ENCODE measurements at places on chromosomes 16 and 17.

DNA sequence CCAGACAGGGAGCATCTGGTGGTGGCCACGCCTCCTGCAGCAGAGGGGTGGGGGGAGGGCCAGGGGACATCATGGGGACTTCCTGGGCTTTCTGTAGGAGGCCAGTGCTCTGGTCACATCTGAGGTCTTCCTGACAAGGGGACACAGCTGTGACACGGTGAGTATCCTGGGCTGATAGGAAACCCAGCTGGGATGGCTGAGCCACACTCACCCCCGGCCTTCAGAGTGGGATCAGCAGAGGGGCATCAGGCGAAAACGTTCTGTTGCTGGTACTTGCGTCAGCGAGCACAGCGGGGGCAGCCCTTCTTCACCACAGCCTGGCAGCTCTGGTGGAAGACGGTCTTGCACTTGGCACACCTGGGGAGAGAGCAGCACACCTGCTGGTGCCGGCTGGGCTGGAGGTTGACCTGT lies 122.9 kb upstream of the SMURF2 start:
- H3K36me3 ChIP-seq = no peaks in the 10 kb centered on the region
- H3K4me3 ChIP-seq = no peak overlapping the region
- no peak for DNase-seq

- no peak overlapping the region for H3K4me3 ChIP-seq
- DNase-seq = no peak
- H3K36me3 ChIP-seq = no peaks in the 10 kb centered on the region
- no peak overlapping the region for H3K27ac ChIP-seq
Measured at GRCh38 chr16:4991754-4992153, 33.6 kb downstream of the SEC14L5 start.

- no peak overlapping the region for H3K27ac ChIP-seq
- H3K36me3 ChIP-seq = no peaks in the 10 kb centered on the region
- H3K4me3 ChIP-seq = no peak overlapping the region
- no peak for DNase-seq
- H3K4me1 ChIP-seq = peaks cover 24% of the 10 kb centered on the region
Measured at GRCh38 chr16:30912794-30913412, 10.5 kb upstream of the FBXL19 start.

- no peaks in the 10 kb centered on the region for H3K4me1 ChIP-seq
- DNase-seq = peak; percentile 81
- H3K4me3 ChIP-seq = no peak overlapping the region
- H3K36me3 ChIP-seq = no peaks in the 10 kb centered on the region
Measured at GRCh38 chr16:49158029-49158642, 123.5 kb downstream of the CBLN1 start.

DNA sequence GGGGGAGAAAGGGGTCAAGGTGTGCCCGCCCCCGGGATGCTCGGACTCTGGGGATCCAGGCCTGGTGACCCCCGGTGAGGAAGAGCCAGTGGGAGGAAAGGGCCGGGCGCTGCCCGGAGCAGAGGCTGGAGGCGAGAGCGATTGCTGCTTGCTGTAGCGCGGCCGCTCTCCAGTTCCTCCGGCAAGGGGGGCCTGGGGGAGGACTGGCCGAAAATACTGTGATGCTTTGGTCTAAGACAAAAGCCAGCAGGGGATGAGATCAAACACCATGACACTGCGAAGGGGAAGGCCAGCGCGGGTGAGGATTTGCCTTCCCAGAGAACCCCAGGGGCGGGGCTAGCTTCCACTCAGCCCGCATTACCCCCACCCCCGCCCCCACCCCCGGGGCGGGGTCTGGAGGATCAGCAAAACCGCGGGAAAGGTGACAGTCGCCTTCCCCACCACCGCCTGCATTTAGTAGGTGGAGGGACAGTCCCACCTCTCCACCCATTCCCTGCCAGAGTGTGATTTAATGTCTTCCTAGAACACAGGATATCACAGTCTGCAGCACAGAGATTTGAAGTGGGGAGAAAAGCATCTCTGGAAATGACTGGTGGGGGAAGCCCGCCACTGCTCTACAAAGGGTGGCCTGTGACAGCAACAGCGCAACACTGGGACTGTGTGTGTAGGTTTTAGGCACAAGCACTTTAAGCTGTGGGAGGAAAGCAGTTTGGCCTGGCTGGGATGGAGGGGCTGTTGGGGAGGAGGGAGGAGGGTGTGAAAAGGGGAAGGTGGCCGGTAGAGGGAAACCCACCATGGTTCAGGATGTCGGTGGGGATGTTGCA lies 25.7 kb downstream of the MRC2 start:
- DNase-seq = peak; percentile 81
- H3K4me3 ChIP-seq = peak overlapping the region; percentile 75
- peaks cover 64% of the 10 kb centered on the region for H3K4me1 ChIP-seq
- H3K36me3 ChIP-seq = peaks cover 40% of the 10 kb centered on the region

DNA sequence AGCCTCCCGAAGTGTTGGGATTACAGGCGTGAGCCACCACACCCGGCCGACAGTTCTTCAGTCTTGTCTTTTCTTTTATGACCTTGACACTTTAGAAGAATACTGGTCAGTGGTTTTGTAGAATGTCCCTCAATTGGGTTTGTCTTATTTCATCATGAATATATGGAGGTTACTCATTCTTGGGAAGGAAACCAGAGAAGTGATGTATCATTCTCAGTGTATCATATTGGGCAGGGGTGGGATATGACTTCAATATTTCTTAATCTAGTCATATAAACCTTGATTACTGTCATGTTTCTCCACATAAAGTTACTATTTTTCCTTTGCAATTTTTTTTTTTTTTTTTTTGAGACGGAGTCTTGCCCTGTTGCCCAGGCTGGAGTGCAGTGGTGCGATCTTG lies 36.9 kb downstream of the SNTB2 start:
- no peak for DNase-seq
- H3K4me3 ChIP-seq = no peak overlapping the region
- H3K27ac ChIP-seq = peak overlapping the region; percentile 75
- H3K36me3 ChIP-seq = peaks cover 14% of the 10 kb centered on the region
- no peaks in the 10 kb centered on the region for H3K4me1 ChIP-seq
- no peaks in the 10 kb centered on the region for H3K27me3 ChIP-seq

GRCh38 chr17:2204393-2204792 lies 99.2 kb downstream of the SMG6 start:
- no peak overlapping the region for H3K27ac ChIP-seq
- H3K4me1 ChIP-seq = peaks cover 19% of the 10 kb centered on the region
- H3K27me3 ChIP-seq = no peaks in the 10 kb centered on the region
- H3K4me3 ChIP-seq = no peak overlapping the region
- H3K36me3 ChIP-seq = peaks cover 22% of the 10 kb centered on the region

- peaks cover 55% of the 10 kb centered on the region for H3K4me1 ChIP-seq
- peak overlapping the region; percentile 58 for H3K27ac ChIP-seq
- peaks cover 30% of the 10 kb centered on the region for H3K36me3 ChIP-seq
- H3K27me3 ChIP-seq = no peaks in the 10 kb centered on the region
- no peak for DNase-seq
Measured at GRCh38 chr17:82791532-82791931, 39.7 kb downstream of the TBCD start.

GRCh38 chr17:40724656-40725055 lies 21.1 kb upstream of the KRT24 start:
- no peak overlapping the region for H3K4me3 ChIP-seq
- H3K36me3 ChIP-seq = no peaks in the 10 kb centered on the region
- H3K4me1 ChIP-seq = no peaks in the 10 kb centered on the region
- DNase-seq = no peak

DNA sequence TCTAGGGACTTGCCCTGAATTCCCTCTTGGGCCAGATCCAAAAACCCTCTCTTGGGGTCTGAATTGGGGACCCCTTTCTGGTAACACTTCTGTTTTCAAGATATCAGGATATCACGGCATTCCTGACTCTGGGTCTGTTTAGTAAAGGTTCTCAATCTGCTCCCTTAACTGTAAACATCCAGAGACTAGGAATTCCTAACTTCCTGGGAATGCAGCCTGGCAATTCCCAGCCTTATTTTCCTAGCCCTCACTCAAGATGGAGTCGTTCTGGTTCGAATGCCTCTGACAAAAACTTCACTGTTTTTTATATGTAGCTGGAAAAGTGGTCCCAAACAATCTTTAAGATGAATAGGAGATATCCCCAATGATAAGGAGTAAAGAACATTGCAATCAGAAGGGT lies 141.6 kb upstream of the XYLT1 start:
- peaks cover under 1% of the 10 kb centered on the region for H3K4me1 ChIP-seq
- no peak overlapping the region for H3K4me3 ChIP-seq
- no peak overlapping the region for H3K27ac ChIP-seq
- H3K27me3 ChIP-seq = peaks cover 3% of the 10 kb centered on the region
- DNase-seq = no peak

DNA sequence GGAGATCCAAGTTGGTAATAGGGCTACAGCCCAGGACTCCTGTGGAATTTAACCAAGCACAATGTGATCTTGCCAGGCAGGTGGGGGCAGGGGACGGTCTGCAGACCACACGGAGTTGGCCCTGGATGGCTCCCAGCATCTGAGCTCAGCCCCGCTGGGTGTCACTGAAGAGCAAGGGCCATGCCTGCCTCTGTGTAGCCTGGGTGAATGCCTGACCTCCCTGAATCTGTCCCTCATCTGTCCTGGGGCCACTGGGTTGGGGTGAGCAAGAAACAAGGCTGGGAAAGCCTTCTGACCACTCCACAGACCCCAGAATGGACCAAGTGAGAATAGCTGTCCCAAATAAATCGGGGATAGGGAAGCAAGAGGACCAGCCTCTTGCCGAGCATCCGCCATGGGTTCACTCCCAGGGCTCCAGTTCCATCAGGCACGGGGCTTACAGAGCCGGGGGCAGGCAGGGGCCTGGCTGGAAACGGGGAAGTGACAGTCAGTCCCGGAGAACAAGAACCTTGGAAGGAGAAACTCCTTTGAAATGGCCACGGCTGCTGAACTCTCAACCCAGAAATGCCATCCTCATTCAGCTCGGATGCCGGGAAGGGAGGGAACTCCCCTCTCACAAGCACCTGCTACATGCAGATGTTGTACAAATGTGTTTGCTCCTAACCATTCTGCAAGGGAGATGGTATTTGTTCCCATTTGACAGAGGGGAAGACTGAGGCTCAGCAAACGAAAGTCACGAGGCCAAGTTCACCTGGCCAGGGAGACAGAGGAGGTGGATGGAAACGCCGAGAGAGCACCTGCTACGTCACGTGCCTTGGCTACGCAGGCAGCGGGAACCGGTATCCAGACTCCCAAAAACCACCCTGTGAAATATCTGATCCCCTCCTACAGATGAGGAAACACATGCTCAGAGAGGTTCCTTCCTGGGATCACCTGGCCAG lies 50.0 kb downstream of the RMI2 start:
- H3K4me1 ChIP-seq = peaks cover 20% of the 10 kb centered on the region
- no peaks in the 10 kb centered on the region for H3K36me3 ChIP-seq
- H3K4me3 ChIP-seq = no peak overlapping the region
- no peak overlapping the region for H3K27ac ChIP-seq

DNA sequence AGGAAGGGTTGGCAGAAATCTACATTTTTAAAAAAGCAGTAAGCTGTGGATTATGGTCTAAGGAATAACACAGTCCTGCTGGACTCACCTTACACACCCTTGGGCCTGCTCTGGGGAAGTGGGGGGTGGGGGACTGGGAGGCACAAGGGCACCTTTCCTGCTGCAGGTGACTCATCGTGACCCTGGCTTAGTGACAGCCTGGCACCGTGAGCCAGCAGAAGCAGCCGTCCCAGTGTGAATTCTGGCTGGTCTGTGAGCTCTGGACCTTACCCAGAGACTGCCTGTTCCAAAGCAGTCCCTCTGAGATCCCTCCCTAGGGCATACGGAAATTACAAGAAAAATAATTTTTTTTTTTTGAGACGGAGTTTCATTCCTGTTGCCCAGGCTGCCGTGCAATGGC lies 4.2 kb upstream of the CRK start:
- peaks cover 7% of the 10 kb centered on the region for H3K4me1 ChIP-seq
- peaks cover 4% of the 10 kb centered on the region for H3K36me3 ChIP-seq
- H3K27me3 ChIP-seq = peaks cover 5% of the 10 kb centered on the region
- H3K27ac ChIP-seq = no peak overlapping the region

- peak; percentile 61 for DNase-seq
- peak overlapping the region; percentile 98 for H3K4me3 ChIP-seq
- H3K27ac ChIP-seq = peak overlapping the region; percentile 98
- no peaks in the 10 kb centered on the region for H3K27me3 ChIP-seq
- H3K36me3 ChIP-seq = peaks cover 14% of the 10 kb centered on the region
Measured at GRCh38 chr16:30748634-30749445, 615 bp downstream of the PHKG2 start.

DNA sequence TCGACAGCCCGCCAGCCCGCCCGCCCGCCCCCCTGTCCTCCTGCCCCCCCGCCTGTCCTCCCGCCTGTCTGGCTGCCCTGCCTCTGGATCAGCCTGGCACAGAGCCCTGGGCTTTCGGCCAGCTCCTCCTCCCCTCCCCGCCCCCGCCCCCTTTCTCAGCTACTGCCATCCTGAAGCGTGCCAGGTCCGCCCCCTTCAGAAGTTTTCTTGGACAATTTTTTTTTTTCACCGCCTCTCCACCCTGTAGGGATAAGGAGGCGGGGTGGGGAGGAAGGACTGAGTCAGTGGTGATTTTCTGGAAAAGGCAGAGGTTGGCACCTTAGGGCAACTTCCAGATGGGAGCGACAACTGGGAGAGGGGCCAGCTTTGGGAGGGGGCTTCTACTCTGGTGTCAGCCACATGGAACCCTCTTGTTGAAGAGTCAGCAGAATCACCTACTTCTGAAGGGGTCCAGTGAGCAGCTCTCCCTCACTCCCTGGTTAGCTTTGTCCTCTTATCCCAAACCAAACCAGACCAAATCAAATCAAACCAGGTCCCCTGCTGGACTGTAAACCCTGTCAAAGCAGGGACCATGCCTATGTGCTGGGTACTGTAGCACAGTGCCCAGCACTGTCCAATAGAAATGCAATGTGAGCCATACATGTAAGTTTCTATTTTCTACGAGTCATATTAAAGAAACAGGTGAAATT lies 19.7 kb downstream of the IGF2BP1 start:
- peak overlapping the region; percentile 44 for H3K4me3 ChIP-seq
- peaks cover 18% of the 10 kb centered on the region for H3K36me3 ChIP-seq
- peak overlapping the region; percentile 86 for H3K27ac ChIP-seq

DNA sequence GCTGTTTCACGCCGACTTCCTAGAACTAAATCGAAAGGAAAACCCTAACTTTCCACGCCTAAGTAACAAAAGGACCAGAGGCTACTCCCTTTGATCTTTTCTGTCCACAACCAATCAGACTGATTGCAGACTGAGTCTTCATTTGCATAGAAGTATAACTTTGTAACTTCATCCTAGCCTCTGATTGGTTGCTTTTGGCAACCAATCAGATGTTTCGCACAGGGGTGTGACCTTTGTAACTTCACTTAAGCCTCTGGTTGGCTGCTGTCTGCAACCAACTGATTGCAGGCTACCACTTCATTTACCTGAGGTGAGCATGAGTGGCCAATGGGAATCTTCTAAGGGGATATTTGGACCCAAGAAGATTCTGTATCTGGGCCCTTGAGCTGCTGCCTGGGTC lies 17.4 kb upstream of the ICAM2 start:
- H3K4me1 ChIP-seq = no peaks in the 10 kb centered on the region
- no peak overlapping the region for H3K4me3 ChIP-seq
- no peak overlapping the region for H3K27ac ChIP-seq
- peaks cover 3% of the 10 kb centered on the region for H3K27me3 ChIP-seq
- H3K36me3 ChIP-seq = peaks cover 7% of the 10 kb centered on the region
- DNase-seq = no peak
